ENCODE measurements at places on chromosomes 11 and 22. TPM values are rescaled to one million over a fixed set of nuclear protein-coding genes. Genes with fewer than 3 reads are reported as not detected.

Gene ABCC8
- not detected for total RNA-seq

Gene EFEMP2
- total RNA-seq: 248 TPM

DNA sequence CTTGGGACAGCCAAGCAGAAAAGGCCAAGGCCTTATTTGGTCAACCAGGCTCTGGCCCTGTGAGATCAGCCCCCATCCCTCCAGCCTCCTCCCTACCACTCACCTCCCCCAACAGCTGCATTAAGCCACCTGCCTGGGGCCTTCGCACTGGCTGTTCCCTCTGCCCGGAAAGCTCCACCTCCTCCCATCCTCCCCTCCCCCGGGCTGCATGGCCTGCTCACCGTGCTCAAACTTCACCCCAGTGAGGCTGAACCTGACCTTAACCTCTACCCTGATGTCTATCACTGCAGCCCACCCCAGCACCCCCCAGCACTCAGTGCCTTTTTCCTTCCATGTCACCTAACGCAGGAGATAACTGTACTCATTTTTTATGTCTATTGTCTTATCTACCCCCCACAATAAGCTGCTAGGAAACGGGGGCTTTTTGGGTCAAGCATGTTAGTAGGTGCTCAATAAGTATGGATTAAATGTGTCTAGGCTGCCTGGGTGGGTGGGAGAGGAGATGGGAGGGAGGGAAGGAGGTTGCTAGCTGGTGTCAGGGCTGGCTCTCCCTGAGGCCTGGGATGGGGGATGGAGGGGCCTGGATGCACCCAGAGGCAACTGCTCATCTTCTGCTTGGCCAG is 912 bp downstream of the PTPRCAP start:
- peak overlapping the region; percentile 42 for H3K27ac ChIP-seq
- H3K4me3 ChIP-seq: peak overlapping the region; percentile 72
- H3K4me1 ChIP-seq: peaks cover 9% of the 10 kb centered on the region

DNA sequence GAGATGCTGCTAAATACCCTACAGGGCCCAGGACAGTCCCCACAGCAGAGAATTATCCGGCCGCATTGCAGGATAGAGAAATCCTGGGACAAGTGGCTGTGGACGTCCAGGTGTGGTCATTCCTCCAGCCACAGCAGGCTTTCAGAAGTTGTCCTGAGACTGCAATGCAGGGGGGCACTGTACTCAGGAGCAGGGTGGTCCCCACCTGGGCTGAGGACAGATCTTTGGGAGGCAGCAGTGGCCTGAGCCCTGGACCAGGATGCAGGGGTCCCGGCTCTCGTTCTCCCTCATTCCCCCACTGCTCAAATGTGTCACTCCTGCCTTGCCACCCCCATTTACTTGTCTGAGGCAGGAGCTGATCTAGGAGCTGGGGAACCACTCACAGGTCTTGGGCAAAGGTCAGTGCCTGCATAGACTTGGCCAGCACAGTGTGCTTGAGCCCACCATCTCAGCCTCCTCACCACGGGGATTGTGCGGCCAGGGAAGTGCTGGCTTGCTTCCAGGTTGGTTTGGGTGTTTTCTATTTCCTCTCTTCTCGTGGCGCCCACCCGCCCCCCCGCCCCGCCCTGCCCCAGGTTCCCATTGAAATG is 15.3 kb downstream of the LINC01488 start:
- H3K27me3 ChIP-seq: peaks cover 6% of the 10 kb centered on the region
- H3K4me3 ChIP-seq: no peak overlapping the region
- no peaks in the 10 kb centered on the region for H3K36me3 ChIP-seq
- H3K27ac ChIP-seq: no peak overlapping the region
- no peak for DNase-seq
- peaks cover 27% of the 10 kb centered on the region for H3K4me1 ChIP-seq

GRCh38 chr11:93718057-93718563 is 23.2 kb downstream of the TAF1D start:
- H3K27me3 ChIP-seq: peaks cover 12% of the 10 kb centered on the region
- peak overlapping the region; percentile 33 for H3K4me3 ChIP-seq
- DNase-seq: peak; percentile 21
- H3K4me1 ChIP-seq: peaks cover 34% of the 10 kb centered on the region
- peak overlapping the region; percentile 95 for H3K27ac ChIP-seq

Gene PYGM
- total RNA-seq: 0.26 TPM

- H3K27ac ChIP-seq: no peak overlapping the region
- no peaks in the 10 kb centered on the region for H3K36me3 ChIP-seq
- no peaks in the 10 kb centered on the region for H3K4me1 ChIP-seq
- H3K4me3 ChIP-seq: no peak overlapping the region
- no peaks in the 10 kb centered on the region for H3K27me3 ChIP-seq
Observed at GRCh38 chr22:35712672-35713071, 5.0 kb upstream of the APOL5 start.

Gene EML3
- total RNA-seq: 98.6 TPM

Gene C11orf68
- 31.1 TPM for total RNA-seq

DNA sequence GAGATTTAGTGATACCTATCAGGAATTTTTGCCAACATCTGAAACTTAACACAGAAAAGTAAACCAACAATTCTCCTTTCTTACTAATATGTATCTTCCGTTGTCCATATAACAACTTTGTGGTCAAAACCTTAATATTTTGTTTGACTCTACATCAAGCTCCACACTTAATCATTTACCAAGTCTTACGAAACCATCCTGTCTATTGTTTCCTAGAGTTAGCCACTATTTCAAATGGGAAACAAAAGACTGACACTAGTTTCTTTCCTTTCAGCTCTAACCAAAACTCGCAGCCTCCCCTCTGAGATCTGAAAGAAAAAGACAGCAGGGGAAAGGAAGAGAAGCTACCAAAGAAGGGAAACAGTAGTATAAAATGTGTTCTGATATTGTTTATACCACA is 26.5 kb upstream of the PRDM10 start:
- H3K36me3 ChIP-seq: no peaks in the 10 kb centered on the region
- DNase-seq: no peak
- no peak overlapping the region for H3K4me3 ChIP-seq
- no peaks in the 10 kb centered on the region for H3K27me3 ChIP-seq
- no peak overlapping the region for H3K27ac ChIP-seq

- no peak overlapping the region for H3K27ac ChIP-seq
- H3K4me1 ChIP-seq: no peaks in the 10 kb centered on the region
- H3K36me3 ChIP-seq: no peaks in the 10 kb centered on the region
- H3K27me3 ChIP-seq: no peaks in the 10 kb centered on the region
- peak; percentile 64 for DNase-seq
Observed at GRCh38 chr11:110463153-110463552, 33.4 kb downstream of the FDX1 start.

Gene LRRC56
- 2.6 TPM for total RNA-seq

Gene MYH9
- total RNA-seq: 931 TPM

GRCh38 chr22:20957683-20958431 is 9.2 kb upstream of the AIFM3 start:
- H3K4me1 ChIP-seq: no peaks in the 10 kb centered on the region
- no peaks in the 10 kb centered on the region for H3K36me3 ChIP-seq
- peaks cover 5% of the 10 kb centered on the region for H3K27me3 ChIP-seq
- DNase-seq: no peak
- H3K4me3 ChIP-seq: no peak overlapping the region

DNA sequence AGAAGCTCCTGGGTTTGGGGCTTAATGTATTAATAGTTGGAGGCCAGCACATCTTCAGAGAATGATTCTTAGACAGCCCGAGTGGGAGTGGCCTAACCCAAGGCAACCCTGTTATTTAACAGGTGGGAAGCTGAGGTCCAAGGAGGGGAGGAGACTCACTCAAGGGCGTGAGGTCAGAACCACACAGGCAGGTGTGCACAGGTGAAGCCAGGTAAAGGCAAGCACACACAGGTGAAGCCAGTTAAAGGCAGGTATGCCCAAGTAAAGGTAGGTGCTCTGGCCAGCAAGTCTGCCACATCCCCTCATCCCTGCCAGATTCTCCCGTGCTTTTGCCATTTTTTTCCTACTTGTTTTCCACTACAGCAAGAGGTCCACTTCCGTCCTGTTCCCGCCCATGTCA is 2.9 kb upstream of the SHANK2 start:
- H3K27ac ChIP-seq: no peak overlapping the region
- H3K4me3 ChIP-seq: no peak overlapping the region
- H3K36me3 ChIP-seq: no peaks in the 10 kb centered on the region
- no peak for DNase-seq
- H3K27me3 ChIP-seq: peaks cover 9% of the 10 kb centered on the region
- peaks cover 16% of the 10 kb centered on the region for H3K4me1 ChIP-seq

DNA sequence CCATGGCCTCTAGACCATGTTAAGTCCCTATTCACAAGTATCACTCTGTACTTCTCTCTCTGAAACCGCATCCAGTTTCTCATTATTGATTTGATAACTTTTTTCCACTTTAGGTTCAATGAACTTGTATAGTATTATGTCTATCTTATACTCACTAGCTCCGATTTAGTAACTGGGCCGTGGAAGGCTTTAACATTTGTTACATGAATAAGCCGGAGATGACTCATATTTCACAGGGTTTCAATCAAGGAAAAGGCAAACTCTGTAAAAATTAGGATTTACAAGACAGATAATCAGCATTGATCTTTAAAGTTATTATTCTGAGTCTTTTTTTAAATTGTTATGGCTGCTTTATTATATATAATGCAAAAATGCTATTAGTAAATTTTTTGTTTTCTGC is 662.2 kb upstream of the CNTN5 start:
- H3K36me3 ChIP-seq: peaks cover 5% of the 10 kb centered on the region
- H3K4me3 ChIP-seq: no peak overlapping the region
- H3K27ac ChIP-seq: no peak overlapping the region

Gene DDI1
- not detected for total RNA-seq

- H3K27ac ChIP-seq: no peak overlapping the region
- no peak overlapping the region for H3K4me3 ChIP-seq
- no peaks in the 10 kb centered on the region for H3K36me3 ChIP-seq
Observed at GRCh38 chr11:85772695-85773094, 38.2 kb downstream of the SYTL2 start.

Gene OR51I1
- total RNA-seq: 1.2 TPM

DNA sequence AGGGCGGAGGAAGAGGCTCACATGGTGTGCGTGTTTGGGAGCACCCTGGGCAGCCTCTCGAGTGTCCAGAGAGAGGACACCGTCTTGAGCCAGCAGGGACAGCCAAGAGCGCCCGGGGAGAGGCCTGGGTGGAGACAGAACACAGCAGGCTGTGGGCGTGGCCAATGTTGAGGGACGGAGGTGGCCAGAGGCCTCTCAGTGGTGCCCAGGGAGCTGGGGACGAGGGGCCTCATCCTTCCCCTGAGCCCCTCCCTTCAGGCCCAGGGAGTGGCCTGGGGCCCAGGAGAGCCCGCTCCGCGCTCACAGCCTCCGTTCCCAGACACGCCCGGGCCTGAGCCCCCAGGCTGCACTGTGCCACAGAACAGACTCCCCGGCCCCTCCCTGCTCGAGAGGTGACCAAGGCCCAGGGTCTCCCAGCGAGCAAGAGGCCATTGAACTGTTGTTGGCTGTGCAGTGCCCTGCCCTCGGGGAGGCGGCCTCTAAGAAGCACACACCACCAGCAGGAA is 48.4 kb downstream of the CDKN1C start:
- H3K36me3 ChIP-seq: no peaks in the 10 kb centered on the region
- peaks cover 7% of the 10 kb centered on the region for H3K27me3 ChIP-seq

GRCh38 chr11:35525501-35526175 is at the start of gene PAMR1:
PAMR1 (minus strand) TSS chr11:35525616; CDS start chr11:35525585, 31 bp downstream.
- H3K4me3 ChIP-seq: peak within 1 kb of the TSS; percentile 43
- H3K27me3 ChIP-seq: peaks cover 7% of the 10 kb centered on the region
- DNase-seq: peak; percentile 15
- peaks cover 14% of the 10 kb centered on the region for H3K4me1 ChIP-seq

GRCh38 chr11:61690706-61691379 is 10.7 kb downstream of the DAGLA start:
- no peak overlapping the region for H3K27ac ChIP-seq
- no peak overlapping the region for H3K4me3 ChIP-seq
- H3K36me3 ChIP-seq: no peaks in the 10 kb centered on the region

Gene CRYBB1
- 9.5 TPM for total RNA-seq

Gene HTR3B
- total RNA-seq: not detected

Gene RBMXL2
- total RNA-seq: not detected

DNA sequence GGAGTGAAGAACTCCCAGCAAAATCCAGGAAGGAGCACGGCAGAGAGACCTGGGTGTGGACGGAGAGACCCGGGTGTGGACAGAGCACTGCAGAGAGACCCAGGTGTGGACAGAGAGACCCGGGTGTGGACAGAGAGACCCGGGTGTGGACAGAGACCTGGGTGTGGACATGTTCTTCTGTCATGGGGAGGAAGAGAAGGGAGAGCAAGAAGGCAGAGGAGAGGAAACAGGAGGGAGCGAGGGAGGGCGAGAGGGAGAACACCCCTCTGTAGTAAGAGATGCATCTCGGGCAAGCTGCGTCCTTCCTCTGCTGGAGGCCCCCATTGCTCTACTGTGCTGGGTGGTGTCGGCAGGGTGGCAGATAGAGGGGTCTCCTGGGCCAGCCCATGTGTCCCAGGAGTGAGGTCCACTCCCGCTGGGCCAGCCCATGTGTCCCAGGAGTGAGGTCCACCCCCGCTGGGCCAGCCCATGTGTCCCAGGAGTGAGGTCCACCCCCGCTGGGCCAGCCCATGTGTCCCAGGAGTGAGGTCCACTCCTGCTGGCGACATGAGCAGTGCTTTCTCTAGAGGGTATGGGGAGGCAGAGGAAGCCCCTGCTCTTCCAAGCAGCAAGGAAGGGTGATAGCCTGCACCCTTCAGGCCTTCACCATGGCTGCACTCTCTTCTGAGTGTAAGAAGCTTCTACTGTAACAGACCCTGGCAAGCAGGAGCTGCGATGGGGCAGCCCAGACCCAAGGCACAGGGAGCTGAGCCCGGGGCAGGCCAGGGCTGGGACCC is 934.2 kb downstream of the BRD1 start:
- no peak overlapping the region for H3K27ac ChIP-seq
- peaks cover 18% of the 10 kb centered on the region for H3K27me3 ChIP-seq
- no peak for DNase-seq
- no peak overlapping the region for H3K4me3 ChIP-seq
- no peaks in the 10 kb centered on the region for H3K4me1 ChIP-seq
- no peaks in the 10 kb centered on the region for H3K36me3 ChIP-seq

Gene BARX2
- total RNA-seq: 0.18 TPM

- no peak for DNase-seq
- peaks cover 3% of the 10 kb centered on the region for H3K4me1 ChIP-seq
- H3K36me3 ChIP-seq: no peaks in the 10 kb centered on the region
- no peak overlapping the region for H3K4me3 ChIP-seq
- no peak overlapping the region for H3K27ac ChIP-seq
Observed at GRCh38 chr11:78690352-78690987, 115.8 kb upstream of the NARS2 start.

Gene IGHMBP2
- 14.1 TPM for total RNA-seq

Gene TSSK2
- not detected for total RNA-seq

DNA sequence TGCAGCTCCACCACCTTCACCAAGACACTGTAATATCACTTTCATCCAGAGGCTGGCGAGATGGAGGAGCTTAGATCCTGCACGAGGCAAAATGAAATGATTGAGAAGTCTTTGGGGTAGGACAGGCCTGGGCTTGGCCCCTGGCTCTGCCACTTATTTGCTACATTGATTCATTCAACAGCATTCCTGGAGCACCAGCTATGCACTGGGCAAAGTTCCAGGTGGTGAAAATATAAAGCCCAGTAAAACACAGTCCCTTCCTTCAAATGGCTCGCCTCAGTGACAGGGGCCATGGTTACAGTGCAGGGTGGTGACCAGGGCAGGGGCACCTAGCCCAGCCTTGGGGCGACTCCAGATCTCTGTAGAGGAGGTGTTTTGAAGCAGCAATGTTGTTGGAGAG is 19.7 kb downstream of the ALX4 start:
- no peak overlapping the region for H3K4me3 ChIP-seq
- H3K36me3 ChIP-seq: no peaks in the 10 kb centered on the region
- no peaks in the 10 kb centered on the region for H3K4me1 ChIP-seq
- peaks cover 9% of the 10 kb centered on the region for H3K27me3 ChIP-seq
- no peak overlapping the region for H3K27ac ChIP-seq
- no peak for DNase-seq

Gene OR5B21
- not detected for total RNA-seq

- peaks cover 8% of the 10 kb centered on the region for H3K27me3 ChIP-seq
- H3K4me3 ChIP-seq: no peak overlapping the region
- H3K36me3 ChIP-seq: peaks cover 4% of the 10 kb centered on the region
- DNase-seq: no peak
- no peak overlapping the region for H3K27ac ChIP-seq
Observed at GRCh38 chr22:39498368-39498767, 3.7 kb upstream of the MIEF1 start.

Measured in endothelial cell (in vitro differentiated cells).